Thymus (tissue), 14 donors: ENCODE measurements at places on chromosomes 16 and 17. TPM values are rescaled to one million over a fixed set of nuclear protein-coding genes. Genes with fewer than 3 reads are reported as not detected.

The ZG16 gene
- 0.27 TPM for polyA plus RNA-seq

The HOXB2 gene
- polyA plus RNA-seq = 11.1 TPM

The CCL17 gene
- polyA plus RNA-seq = 38.6 TPM

The CBX2 gene
- polyA plus RNA-seq = 4.4 TPM

DNA sequence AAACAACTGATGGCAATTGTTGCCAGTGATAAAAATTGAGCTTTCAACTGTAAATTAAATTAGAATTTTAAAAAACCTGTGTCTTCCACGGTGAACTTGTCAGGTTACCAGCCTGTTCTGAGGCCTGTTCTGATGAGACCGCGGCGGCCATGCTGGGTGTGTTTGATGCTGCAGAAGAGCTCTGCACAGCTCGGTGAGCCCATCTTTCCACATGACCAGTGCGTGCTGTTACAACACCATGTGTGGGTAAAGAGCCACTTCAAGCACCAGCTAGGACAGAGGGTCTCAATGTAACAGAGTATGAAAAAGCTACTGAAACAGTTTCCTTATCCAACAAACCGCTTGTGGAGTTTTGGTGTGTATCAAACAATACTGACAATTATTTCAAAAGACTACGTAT is 48.5 kb downstream of the RPTOR start:
- H3K36me3 ChIP-seq = no peaks in the 10 kb centered on the region
- H3K4me3 ChIP-seq = no peak overlapping the region
- no peaks in the 10 kb centered on the region for H3K27me3 ChIP-seq
- peaks cover 12% of the 10 kb centered on the region for H3K4me1 ChIP-seq

DNA sequence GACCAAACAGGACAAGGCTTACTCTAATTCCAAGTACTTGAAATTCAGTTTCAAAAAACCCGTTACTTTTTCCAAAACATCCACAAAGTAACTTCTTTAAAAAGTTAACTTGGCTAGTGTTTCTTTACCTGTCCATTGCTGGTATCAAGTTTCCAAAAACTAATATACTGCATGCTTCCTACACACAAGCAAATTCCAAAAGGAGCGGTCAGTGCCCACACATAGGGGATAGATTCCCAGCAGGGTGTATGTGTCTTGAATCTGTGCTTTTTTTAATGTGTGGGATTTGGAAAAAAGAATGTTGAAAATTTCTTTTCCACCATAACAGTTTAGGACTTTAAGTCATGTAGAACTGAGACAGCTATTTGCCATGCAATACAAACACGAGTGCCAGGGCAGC is 367.8 kb upstream of the SOX9 start:
- no peak for DNase-seq
- no peak overlapping the region for H3K27ac ChIP-seq
- H3K27me3 ChIP-seq = no peaks in the 10 kb centered on the region

The AHSP gene
- 2.0 TPM for polyA plus RNA-seq

DNA sequence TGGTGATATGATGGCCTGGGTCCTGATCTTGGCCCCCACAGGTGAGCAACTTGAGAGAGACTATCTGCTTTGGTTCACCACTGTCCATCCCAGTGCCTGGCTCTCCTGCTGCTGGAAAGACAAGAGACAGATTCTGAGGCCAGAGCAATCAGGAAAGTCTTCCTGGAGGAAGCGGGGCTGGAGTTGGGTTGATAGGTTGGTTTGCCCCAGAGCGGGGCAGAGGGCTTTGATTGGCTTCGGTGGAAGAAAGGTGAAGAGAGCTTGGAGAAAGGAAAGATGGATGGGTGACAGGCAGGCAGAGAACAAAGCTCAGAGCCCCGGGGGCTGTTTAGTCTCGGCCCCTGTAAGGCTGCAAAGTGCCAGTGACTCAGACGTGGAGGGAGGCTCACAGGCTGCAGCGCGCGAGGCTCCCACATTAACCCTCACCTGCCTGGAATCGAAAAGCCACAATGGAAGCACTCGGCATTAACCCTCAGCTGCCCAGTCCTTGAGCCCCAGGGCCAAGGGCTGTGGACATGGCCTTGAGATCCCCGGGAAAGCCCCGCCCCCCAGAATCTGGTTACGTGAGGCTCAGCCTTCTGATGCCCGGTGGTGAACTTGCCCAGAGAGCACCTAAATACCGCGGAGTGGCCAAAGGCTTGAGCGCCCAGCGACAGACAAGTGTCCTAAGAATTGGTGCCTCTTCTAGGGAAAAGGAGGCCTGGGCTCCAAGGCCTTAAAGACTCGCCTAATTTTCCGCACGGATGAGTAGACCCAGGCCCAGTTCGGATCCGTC is 996 bp upstream of the CPNE2 start:
- no peaks in the 10 kb centered on the region for H3K36me3 ChIP-seq
- no peak overlapping the region for H3K4me3 ChIP-seq
- H3K27ac ChIP-seq = no peak overlapping the region
- H3K4me1 ChIP-seq = no peaks in the 10 kb centered on the region
- H3K27me3 ChIP-seq = peaks cover 60% of the 10 kb centered on the region

- no peak for DNase-seq
- H3K27me3 ChIP-seq = no peaks in the 10 kb centered on the region
- H3K4me3 ChIP-seq = no peak overlapping the region
- H3K27ac ChIP-seq = no peak overlapping the region
- peaks cover 10% of the 10 kb centered on the region for H3K4me1 ChIP-seq
- no peaks in the 10 kb centered on the region for H3K36me3 ChIP-seq
These were observed 1.1 kb upstream of the CYLD start for GRCh38 chr16:50740736-50741135.

DNA sequence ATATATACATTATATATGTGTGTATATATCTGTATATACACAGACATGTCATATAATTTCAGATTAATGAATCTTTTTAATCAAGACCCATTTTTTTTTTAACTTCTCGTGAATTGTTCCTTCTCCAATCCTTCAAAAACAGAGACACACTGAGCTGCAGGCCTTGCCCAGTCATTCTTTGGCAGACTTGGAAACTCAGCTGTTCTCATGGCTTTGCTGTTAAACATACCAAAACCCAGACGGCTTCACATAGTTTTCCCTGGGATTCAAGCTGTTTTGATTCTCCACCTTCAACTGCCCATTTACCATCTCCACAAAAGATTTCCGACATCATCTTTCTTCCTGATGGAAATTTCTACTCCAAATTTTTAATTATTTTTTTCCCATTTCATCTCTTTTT is 148.7 kb downstream of the KCNJ2 start:
- no peaks in the 10 kb centered on the region for H3K36me3 ChIP-seq
- DNase-seq = no peak
- no peaks in the 10 kb centered on the region for H3K4me1 ChIP-seq
- no peak overlapping the region for H3K4me3 ChIP-seq

The KIFC3 gene
- 9.2 TPM for polyA plus RNA-seq

DNA sequence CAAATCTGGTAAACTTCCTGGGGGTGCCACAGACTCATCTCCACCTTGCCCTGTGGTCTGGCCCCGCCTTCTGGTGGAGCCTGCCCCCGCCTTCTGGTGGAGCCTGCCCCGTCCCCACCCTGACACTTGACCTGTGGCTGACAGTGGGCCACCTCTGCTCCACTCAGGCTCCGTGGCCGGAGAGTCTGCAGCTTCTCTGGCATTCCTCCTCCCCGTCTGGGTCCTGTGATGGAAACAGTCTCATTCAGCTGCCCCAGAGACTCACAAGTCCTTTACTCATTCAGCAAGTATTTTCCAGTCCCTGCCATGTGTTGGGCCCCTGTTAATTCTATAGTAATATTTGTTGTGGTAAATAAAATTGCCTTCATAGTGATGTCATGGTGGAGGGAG is 21.0 kb upstream of the G6PC1 start:
- DNase-seq = no peak
- no peaks in the 10 kb centered on the region for H3K36me3 ChIP-seq

DNA sequence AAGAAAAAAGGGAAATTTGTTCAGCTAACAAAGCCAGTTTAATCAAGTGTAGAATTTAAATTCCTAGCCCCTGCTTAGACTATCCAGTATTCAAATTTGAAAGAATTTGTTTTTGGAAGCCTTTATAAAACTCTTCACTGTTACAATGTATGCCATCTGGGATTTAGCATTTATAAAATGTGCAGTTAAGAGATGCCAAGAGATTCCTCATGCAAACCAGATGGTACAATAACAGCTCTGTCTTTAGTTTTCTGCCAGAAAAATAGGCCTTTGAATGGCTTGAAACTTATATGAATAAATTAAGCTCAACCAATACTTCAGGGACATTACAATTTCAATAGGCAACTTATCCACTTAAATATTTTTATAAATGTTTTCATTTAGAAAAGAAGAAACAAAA is 6.8 kb upstream of the ANKS4B start:
- no peaks in the 10 kb centered on the region for H3K4me1 ChIP-seq
- H3K36me3 ChIP-seq = no peaks in the 10 kb centered on the region
- no peak overlapping the region for H3K4me3 ChIP-seq

DNA sequence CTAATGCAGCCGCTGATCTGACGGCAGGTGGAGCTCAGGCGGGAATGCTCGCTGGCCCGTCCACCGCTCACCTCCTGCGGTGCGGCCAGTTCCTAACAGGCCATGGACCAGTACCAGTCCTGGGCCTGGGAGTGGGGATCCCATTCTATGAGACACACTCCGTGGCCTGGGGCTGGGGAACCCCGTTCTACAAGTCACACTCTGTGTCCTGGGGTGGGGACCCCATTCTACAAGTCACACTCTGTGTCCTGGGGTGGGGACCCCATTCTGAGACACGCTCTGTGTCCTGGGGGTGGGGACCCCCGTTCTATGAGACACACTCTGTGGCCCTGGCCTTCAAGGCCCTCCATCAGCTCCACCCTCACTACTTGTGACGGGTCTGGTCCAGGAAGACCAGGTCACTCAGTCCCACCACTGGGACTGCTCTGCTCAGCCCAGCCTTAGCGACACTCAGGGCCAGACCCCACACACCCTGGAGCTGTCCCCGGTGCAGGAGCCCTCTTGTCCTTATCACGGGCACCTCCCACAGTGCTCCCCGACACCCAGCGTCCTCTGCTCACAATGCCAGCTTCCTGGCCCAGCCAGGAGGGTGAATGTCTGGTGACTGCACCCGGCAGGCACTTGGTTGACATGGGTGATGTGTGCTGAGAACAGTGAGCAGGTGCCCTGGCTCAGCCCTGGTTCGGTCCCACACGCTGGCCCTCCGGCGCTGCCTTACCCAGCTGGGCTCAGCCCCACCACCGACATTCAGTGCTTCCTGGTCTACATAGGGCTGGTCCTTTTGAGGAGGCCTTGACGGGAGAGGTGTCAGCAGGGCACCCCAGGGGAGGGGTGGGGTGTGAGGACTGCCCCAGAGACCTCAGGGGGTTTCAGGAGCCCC is 89.1 kb downstream of the TBC1D16 start:
- no peaks in the 10 kb centered on the region for H3K36me3 ChIP-seq
- peaks cover 16% of the 10 kb centered on the region for H3K4me1 ChIP-seq
- H3K27me3 ChIP-seq = no peaks in the 10 kb centered on the region
- H3K27ac ChIP-seq = no peak overlapping the region
- no peak overlapping the region for H3K4me3 ChIP-seq
- no peak for DNase-seq

GRCh38 chr16:80259290-80259805 is 281.4 kb upstream of the DYNLRB2 start:
- no peaks in the 10 kb centered on the region for H3K27me3 ChIP-seq
- no peaks in the 10 kb centered on the region for H3K36me3 ChIP-seq
- H3K4me1 ChIP-seq = no peaks in the 10 kb centered on the region
- DNase-seq = no peak
- no peak overlapping the region for H3K27ac ChIP-seq
- H3K4me3 ChIP-seq = no peak overlapping the region

The CYBA gene
- polyA plus RNA-seq = 208 TPM

- peaks cover 2% of the 10 kb centered on the region for H3K27me3 ChIP-seq
- H3K4me3 ChIP-seq = no peak overlapping the region
- peaks cover 30% of the 10 kb centered on the region for H3K36me3 ChIP-seq
- DNase-seq = no peak
- H3K4me1 ChIP-seq = no peaks in the 10 kb centered on the region
These were observed 19.3 kb downstream of the DBNDD1 start for GRCh38 chr16:89999831-90000574.

- no peak overlapping the region for H3K4me3 ChIP-seq
- no peak for DNase-seq
These were observed 6.3 kb downstream of the TERF2IP start for GRCh38 chr16:75653922-75654321.

The GDPD1 gene
- 2.5 TPM for polyA plus RNA-seq

The NDRG4 gene
- 15.7 TPM for polyA plus RNA-seq
